CD8-positive, alpha-beta T cell (primary cell): ENCODE measurements at places on chromosomes 5 and 9.

- no peak for DNase-seq
Measured at GRCh38 chr9:38284039-38284575, 108.4 kb upstream of the ALDH1B1 start.

GRCh38 chr5:22835686-22836085, 17.5 kb downstream of the CDH12 start:
- no peak for DNase-seq

- no peak for DNase-seq
Measured at GRCh38 chr9:87844506-87844905, 38.2 kb upstream of the SPATA31E1 start.

- DNase-seq: peak; percentile 72
Measured at GRCh38 chr5:56829137-56829908, 14.0 kb downstream of the MAP3K1 start.

DNA sequence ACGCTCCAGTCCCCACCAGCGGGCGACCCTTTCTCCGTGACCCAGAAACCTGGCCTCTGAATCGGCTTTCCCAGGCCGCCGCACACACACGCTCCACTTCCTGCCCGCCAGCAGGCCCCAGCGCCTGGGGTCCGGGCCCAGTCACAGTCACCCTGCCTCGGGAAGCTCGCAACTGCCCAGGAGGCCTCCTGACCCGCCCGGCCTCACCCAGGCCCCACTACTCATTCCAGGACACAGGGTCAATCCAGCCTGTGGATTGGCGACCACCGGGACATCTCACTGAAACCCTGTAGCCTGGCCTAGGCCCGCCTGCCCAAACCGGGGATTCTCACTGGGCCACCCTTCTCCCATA, 2.7 kb upstream of the IRX4 start:
- no peak for DNase-seq

DNA sequence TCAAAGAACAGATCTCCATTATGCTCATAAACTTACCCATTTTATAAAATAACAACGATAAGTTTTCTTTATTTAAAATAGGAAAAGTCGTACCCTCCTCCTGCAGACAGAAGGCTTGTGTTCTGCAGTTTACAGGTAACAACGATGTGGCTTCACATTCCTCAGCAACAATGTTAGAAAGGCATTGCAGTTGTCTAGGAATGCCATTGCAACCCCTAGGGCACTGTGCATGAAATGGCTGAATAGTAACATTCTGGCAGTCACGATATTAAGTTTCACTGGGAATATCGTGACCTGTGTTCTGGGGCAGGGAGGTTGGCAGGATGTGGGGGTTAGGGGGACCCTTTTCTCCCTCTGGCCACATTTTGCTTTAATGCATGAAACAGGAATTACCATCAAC, 331.9 kb downstream of the DEPDC1B start:
- DNase-seq: no peak

- DNase-seq: no peak
Measured at GRCh38 chr5:5899716-5900115, 477.2 kb downstream of the ICE1 start.

GRCh38 chr9:20558566-20559016, 63.7 kb downstream of the MLLT3 start:
- DNase-seq: no peak
